Upper lobe of left lung (tissue), 6 donors: ENCODE measurements at places on chromosomes 3 and 15. TPM values are rescaled to one million over a fixed set of nuclear protein-coding genes. Genes with fewer than 3 reads are reported as not detected.

TBC1D5 gene
- 89.6 TPM for total RNA-seq

ITIH1 gene
- total RNA-seq, result not detected

DNA sequence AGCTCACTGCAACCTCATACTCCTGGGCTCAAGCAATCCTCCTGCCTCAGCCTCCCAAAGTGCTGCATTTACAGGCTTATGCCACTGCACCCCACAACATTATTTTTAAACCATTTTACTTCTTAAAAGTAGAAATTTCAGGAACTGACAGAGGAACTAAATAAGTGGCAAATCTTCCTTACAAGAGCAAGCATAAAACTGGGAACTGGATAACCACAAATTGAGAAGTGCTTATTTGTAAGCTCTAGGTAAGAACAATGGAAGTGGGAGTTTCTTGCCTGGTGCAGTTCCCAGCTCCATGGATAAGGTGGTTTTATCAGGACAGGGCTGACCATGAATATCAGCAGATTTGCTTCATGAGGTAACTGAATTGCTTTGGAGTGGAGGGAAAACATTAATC, 655.2 kb downstream of the DIPK2A start:
- DNase-seq, result no peak

DNA sequence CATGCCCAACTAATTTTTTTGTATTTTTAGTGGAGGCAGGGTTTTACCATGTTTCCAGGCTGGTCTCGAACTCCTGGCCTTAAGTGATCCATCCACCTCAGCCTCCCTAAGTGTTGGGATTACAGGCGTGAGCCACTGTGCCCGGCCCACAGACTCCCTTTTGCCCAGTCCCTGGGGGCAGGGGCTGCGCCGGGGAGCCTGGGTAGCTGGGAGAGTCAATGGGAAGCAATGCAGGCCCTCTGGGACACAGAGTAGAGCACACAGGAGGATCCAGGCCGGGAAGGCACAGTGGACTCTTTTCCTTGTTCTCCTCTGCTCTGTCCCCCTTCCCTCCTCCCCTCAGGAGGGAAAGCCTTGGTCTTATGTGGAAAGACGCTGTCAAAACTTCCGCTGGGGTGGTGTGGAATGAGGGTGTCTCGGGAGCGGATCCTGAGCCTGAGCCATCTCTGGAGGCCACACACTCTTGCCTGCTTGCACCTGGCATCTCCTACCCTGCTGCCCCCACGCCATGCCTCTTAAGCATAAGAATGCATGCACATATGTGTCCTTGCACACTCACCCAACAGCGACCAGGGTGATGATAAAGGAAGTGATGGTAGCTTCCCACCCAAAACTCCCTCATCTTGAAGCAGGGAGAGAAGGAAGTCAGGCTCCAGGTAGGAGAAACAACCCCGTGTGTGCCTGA, 11.9 kb upstream of the PRKCD start:
- no peak for DNase-seq
